ENCODE measurements at places on chromosomes 3 and 15.

DNA sequence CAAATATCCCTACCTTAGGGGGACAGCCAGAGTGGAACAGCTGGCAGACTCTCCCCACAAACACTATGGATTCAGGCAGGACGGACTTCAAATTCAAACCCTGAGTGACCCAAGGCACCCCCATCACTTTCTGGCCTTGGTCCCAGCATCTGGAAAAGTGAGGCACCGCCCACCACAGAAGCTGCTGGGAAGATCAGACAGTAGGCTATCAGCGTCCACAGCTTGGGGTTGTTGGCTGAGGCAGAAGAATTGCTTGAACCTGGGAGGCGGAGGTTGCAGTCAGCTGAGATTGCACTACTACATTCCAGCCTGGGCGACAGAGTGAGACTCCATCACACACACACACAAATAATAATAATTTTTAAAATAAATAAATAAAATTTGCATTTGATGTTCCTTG is 8.5 kb downstream of the PFKFB4 start:
- DNase-seq, result no peak

DNA sequence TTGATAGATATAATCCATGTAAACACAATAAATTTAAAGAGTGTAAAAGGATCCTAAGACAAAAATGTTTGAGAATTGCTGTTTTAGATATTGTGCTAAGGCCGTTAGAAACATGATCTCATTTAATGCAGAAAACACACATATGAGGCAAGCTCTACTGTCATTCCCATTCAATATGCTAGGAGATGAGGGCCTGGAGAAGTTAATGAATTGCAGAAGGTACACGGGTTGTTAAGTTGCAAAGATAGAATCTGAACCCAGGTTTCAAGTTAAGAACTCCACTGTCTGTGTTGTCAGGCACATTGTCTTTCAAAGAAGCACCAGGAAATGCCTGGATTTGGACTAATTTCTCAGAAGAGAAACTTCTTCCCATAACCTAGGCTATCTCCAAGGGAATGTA is 65.1 kb upstream of the SAMMSON start:
- DNase-seq, result no peak

- DNase-seq, result no peak
Observed at GRCh38 chr15:85518979-85519761, 138.8 kb downstream of the AKAP13 start.

GRCh38 chr15:35774653-35775052 is 228.7 kb upstream of the DPH6 start:
- DNase-seq, result no peak

GRCh38 chr15:66833371-66833770 is 131.3 kb downstream of the SMAD6 start:
- DNase-seq, result no peak

DNA sequence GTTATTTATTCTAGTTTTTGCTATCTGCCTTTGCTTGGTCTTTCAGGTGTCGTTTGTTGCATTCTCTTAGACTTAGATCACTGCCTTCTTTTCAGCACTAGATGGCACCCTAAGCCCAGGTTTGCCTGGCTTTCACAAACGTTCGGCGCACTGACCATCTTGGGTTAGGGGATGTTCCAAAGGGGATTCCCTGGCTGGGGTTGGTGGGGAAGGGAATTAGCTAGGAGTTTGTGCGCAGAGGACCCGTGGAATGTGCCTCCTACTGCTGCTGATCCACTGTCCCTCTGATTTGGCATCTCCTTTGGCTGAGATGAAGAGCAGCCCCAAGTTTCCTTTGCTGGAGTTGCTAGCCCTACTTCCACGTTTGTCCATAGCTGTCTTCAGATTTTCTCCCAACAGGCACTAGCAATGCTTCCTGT is 33.9 kb downstream of the PFN2 start:
- DNase-seq, result peak; percentile 7

DNA sequence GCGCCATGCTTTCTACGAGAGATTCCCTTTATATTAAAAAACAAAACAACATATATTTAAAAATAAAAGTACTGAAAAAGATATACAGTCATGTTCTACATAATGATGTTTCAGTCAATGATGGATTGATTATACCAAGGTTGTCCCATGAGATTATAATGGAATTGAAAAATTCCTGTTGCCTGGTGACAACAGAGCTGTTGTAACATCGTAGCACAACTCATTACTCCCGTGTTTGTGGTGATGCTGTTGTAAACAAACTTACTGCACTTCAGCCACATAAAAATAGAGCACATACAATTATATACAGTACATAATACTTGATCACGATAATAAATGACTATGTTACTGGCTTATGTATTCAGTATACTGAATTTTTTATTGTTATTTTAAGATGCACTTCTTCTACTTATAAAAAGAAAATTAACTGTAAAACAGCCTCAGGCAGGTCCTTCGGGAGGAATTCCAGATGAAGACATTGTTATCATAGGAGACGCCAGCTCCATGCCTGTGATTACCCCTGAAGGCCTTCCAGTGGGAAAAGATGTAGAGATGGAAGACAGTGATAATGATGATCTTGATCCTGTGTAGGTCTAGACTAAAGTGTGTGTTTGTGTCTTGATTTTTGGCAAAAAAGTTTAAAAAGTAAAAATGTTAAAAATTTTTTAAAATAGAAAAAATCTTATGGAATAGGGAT is 11.7 kb downstream of the CCR1 start:
- DNase-seq, result no peak

DNA sequence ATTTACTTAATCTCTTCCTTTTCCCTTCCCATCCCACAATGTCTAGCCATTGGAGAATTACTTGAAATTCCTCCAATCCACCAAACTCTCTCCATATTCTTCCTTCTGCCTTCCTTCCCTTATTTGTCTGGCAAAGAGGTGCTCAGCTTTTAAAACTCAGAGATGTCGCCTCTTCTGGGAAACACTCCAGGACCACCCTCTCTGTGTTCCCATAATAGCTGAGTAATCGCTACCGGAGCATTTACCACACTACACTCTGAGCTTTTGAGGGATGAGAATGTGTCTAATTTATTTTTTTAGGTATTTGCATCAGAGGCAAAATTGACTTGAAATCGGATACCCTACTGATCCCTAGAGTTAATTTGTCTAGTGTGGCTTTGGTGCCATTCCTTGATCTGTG is 245.7 kb upstream of the TPRG1 start:
- DNase-seq, result no peak

DNA sequence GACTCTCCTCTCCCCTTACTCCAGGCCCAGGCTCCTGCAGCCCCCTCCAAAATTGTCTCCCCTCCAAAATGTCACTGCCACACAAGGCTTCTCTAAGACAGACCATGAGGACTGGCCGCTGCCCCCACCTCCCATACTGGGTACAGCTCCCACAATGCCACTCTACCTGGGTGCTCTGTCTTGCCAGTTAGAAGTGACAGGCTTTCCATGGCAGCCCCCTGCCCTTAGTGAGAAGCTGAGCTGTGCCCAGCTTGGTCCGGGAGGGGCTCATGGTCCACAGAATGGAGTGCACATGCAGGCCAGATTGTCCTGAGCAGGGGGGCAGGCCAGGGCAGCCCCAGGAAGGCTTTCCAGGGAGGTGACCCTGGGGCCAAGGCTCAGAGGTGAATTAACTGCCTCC is 3.0 kb upstream of the CLK3 start:
- DNase-seq, result no peak

- DNase-seq, result no peak
Observed at GRCh38 chr15:33994005-33994615, 25.8 kb downstream of the CHRM5 start.

DNA sequence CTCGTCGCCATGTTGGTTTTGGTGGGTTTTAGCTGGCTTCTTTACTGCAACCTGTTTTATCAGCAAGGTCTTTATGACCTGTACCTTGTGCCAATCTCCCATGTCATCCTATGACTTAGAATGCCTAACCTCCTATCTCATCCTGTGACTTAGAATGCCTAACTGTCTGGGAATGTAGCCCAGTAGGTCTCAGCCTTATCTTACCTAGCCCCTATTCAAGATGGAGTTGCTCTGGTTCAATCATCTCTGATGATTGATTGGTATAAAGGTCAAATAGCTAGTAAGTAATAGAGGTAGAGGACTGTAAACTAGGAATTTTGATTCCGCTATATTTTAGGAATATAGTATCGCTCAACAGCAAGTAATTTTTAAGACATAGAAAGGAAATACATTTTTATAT is 1.3 kb upstream of the ACKR2 start:
- no peak for DNase-seq

GRCh38 chr3:184665101-184665500 is 46.8 kb downstream of the MAGEF1 start:
- DNase-seq, result no peak

DNA sequence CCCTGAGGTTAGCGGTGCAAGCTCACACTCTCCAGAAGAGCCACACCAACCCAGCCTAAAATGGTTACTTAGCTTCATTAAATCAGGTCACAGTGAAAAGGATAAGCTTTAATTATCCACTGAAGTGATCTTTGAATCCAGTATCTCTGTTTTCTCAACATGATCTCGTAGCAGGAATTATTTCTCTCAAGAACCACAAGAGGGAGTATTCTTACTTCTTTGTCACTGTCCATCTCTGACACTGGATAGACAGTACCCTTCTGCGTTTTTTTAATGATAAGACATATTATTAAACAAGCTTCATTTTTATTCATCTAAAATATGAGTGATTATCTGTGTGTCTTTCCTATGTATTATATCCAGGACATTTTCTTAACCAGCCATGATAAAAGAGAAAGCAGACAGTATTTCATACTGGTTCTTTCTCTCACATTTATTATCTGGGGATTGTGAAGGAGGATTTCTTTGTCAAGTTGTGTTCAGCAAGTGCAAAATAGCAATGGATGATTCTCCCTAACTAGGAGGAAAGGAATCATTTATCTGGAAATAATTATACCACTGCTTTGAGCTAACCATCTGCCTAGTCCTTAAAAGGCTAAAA is 105.4 kb upstream of the CCDC54 start:
- peak; percentile 2 for DNase-seq

DNA sequence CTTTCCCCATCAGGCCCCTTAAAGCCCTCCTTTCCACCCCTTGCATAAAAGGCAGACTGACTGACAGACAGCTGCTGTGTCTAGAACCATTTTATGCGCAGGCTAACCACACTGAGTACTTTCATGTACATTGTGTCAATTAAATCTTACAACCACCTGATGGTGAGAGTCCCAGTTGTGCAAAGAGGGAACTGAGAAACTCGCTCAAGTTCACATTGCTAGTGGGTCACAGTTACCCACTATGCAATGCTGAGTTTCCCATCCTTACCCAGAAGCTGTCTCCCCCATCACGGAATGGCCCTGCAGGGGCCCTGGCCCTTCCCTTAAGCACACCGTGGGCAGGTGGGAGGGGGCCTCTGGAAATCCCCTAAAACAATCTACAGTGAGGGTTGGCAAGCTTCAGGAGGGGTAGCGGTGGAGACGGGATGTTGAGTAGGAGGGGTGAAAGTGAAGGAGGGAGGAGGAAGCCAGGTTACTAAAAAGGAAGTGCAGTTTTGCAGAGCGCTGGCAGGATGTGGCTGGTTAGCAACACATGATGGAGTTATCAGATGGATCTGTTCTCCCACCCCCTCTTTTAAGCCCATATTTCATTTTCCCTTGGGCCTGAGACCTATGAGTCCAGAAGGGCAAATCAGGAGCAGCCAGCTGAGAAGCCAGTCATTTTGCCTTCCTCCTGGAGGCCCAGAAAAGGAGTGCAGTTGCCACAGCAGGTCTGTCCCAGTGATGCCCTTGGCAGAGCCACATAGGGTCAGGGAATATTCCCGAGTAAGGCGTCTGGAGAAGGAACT is 30.0 kb downstream of the STARD5 start:
- DNase-seq, result no peak

DNA sequence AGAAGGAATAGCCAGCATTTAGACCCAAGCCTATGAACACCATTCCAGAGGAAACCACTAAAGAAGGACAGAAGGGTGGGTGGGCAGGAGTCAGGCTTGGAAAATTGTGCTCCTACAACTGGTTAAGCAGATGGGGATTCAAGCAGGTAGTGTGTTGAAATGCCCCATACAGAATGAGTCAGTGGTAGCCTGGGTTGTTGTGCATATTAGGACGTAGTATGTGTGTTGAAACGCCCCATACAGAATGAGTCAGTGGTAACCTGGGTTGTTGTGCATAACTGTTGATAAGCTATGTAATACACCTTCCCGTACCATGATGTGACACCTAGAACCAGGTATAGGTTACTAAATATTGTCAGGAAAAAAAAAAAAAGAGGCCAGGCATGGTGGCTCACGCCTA is 34.0 kb downstream of the MINDY4B start:
- no peak for DNase-seq

DNA sequence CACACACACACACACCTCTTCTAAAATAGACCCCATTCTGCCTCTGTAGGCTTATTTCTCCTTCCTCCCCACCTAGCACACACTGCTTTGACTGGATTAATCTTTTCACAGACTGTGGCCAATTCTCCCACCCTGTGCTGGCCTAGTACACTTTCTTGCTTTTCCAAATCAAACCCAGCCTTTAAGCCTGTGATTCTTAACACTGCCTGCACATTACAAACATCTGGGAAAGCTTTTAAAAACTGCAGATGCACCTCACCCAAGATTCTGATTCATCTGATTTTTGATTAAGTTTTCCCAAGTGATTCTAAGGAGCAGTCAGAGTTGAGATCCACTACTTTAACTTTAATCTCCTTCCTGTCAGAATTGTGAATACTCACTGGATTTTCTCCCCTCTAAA is 12.8 kb downstream of the CSNK1G1 start:
- DNase-seq, result no peak

GRCh38 chr15:95341686-95342085 is 988.8 kb upstream of the NR2F2 start:
- no peak for DNase-seq

- DNase-seq, result no peak
Observed at GRCh38 chr3:150783316-150783715, 20.3 kb upstream of the SIAH2 start.

DNA sequence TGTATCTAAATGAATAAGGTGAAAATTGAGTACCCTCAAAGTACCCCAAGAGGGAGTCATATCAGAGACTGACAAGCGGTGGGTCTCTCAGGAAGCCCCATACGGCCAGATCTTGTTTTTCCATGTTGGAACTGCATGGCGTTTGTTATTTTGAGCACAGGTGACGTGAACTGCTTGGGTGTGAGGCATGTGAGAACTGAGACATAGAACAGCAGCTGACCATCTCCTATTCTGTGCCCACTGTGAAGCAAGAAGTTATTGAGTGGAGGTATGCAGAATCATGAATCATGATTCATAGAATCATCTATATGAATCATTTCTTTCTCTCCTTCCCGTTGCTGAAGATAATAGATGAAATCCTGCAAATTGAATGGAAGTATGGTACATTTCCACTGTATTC is 4.6 kb downstream of the VPS8 start:
- DNase-seq, result no peak

Data from retinal pigment epithelial cell (primary cell).